ENCODE measurements at places on chromosomes 7 and 10. TPM values are rescaled to one million over a fixed set of nuclear protein-coding genes. Genes with fewer than 3 reads are reported as not detected.

Gene ASZ1
- polyA plus RNA-seq = not detected

Gene EPHB6
- 3.6 TPM for polyA plus RNA-seq

DNA sequence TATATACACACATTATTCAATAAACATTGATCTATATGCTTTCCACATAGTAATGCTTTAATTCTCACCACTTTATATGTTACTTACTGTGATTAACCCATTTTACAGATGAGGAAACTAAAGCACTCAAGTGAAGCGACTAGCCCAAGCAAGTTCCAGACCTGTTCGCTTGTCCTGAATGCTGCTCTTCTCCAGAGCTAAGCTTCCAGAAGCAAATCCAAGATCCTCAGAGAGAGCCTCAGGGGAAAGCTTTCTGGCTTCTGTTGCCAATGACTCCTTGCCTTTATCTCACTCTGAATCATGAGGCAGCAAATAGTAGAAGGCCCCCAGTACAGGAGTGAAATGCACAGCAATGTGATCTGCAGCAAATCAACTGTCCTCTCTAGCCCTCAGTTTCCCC is 32.2 kb downstream of the XPNPEP1 start:
- no peak for DNase-seq

DNA sequence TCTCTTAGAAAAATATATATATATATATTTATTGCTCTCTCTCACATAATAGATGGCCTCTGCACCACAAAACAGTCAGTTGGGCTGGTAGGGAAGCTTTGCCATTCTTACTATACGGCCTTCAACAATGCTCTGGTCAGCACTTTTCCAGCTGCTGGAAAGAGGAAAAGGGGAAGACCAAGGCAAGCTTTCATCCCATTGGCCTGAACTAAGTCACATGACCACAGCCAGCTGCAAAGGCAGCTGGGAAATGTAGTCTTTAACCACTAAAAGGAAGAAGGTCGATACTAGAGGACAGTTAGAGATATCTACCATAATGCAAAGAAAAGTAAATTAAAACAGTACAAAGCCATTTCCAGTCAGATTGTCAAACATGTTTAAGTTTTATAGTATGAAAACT is 58.4 kb upstream of the MACROH2A2 start:
- peak; percentile 27 for DNase-seq

DNA sequence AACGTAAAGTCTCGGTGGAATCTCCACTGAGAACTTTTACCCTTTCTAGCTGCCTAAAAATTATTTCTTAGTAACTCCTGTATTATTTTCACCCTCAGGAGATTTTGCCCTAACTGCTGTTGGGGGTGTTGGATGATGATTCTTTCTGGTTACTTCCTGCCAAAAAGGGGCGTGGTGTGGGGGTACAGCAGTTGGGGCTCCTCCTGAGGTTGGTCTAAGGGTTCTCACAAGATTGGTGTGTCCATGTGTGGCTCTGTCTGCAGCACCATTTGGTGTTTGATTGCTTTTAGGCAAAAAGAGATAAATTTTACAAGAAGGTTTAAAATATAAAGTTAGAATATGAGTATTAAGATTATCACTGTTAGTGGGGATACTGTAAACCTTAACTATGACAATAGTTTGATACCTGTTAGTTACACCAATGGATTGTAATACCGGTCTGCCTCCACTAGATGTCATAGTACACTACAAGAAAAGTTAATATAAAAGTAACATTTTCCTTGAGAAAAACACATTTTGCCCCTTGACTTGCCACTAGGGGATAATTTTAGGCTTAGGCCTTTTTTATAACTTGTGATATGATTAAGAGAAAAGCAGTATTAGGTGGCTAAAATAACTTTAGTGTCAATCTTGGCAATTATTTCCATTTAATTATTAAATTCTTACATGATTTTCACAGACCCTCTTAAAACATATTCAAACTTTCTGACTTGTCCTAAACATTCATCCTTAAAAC is 928.7 kb downstream of the IPMK start:
- no peak for DNase-seq

- no peak for DNase-seq
Measured at GRCh38 chr7:104162081-104162480, 45.7 kb downstream of the ORC5 start.

Data from hindlimb muscle (tissue), 1 donor.